Activated naive CD8-positive, alpha-beta T cell treated with anti-CD3 and anti-CD28 coated beads for 36 hours (primary cell): ENCODE measurements at places on chromosomes 2 and 18.

GRCh38 chr2:43737097-43737854 is 36.6 kb upstream of the DYNC2LI1 start:
- no peak for DNase-seq

DNA sequence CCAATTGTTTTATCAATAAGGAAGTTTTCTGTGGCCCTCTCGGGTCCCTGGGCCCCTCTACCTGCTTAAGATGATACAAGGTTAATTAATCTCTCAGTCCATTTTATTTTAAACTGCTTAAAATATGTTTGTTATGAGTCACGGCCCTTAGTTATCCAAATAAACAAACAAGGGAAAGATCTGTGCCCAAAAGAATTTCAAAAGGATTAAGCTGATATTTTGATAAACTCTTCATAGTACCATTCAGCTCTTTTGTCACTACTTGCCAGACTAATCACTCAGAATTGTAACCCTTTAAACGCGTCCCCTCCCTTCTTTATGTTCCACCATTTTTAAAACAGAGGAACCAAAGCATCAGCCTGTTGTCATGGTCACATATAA is 144.7 kb upstream of the STK17B start:
- DNase-seq: no peak

- no peak for DNase-seq
Measured at GRCh38 chr2:104939570-104940217, 85.8 kb downstream of the POU3F3 start.

DNA sequence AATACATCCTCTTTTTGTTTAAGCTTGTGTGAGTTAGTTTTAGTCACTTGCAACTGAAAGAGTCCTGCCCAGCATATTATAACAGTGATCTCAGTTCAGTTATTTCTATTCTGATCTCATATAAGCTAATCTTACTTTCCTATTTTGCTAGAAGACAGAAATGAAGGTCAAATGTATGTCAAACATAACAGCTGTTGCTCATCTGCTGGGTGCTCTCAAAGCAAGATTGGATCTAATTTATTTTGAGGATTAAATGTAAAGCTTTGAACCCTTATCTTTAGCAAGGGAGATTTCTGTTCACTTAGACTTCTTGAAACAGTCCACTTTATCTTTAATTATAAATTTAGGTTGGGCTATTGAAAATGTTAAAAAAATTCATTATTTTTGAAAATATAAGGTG is 31.2 kb downstream of the CRYGD start:
- no peak for DNase-seq

DNA sequence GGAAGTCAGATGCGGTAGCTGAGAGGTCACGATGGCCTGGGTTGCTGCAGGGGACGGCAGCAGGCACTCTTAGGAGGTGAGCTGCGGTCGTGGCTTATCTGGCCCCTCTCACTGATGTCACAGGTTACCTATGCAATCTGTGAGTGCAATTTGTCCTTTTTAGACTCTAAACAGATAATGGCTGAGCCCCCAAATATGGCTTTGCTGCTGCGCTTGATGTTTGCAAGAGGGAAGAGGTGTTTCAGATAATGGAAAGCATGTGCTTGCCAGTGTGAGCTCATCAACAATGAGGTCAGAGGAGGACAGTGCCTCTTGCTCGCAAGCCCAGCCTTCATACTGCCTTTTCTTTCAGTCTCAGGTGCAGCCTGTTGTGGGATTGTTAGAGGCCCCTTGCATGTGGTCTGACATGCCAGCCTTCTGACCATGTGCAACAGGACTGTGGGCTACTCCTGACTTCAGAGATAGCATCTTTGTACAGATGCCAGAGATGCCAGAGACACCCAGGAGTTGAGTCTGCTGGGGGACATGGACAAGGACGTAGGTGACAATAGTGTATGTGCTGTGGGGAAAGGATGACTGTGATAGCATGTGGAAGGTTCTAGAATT is 151.3 kb downstream of the TANC1 start:
- no peak for DNase-seq

DNA sequence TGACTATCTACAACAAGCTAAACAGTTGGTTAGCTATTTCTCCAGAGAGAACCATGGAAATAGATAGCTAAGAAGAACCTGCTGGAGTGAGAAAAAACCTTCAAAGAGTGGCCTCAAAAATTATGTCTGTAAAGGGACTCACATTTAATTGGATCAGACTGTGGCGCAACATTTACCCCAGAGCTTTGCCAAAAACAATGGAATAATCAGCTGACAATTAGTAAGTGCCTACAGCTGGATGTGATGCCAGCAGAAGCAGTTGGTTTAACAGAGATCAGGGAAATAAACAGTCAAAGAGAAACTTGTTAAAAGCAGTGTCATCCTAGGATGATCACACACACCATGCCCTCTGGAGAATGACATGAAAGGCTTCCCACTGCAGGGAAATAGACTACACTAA is 310.7 kb downstream of the CLIP4 start:
- DNase-seq: no peak

DNA sequence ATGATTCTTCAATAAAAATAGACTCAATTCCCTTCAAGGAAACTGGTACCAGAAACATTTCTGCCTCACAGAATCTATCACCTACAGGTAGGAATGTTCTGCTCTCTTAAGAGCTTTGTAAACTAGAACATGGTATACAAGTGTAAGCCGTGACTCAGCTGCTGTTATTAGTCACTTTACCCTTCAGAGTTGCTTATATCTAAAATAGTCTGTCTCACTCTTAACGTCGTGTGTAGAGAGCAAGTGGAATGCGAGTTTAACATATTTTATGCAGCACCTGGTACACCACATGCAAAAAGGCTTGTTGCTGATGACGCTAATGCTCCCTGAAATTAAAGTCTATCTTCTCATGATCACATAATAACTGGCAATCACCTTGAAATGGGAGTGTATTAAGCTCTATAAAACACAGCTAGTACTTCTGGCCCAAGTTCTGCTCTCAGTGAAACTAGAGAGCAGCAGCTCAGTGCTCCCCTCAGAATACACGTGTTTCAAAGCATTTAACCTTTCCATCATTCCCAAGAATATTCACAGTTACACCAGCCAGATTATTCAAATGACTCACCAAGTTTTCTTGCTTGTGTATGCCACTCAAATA is 420.0 kb downstream of the ZEB2 start:
- no peak for DNase-seq

DNA sequence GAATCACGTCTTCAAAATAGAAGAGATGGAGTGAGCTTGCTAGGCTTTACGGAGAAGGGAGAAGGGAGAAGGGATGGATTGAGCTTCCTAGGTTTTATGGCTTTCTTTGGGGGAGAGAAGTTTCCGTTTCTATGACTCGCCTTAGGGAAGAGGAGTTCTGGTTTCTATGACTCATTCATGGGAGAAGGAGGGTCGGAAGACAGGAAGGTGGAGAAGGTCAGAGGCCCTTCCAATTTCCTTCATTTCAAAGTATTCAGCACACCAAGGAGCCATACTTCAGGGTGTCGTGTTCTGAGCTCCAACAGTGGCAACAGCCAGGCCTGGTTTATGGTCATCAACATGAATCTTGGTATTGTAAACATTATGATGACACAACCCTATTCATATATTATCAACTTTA is 284.7 kb upstream of the VWC2L start:
- no peak for DNase-seq

- DNase-seq: no peak
Measured at GRCh38 chr2:23523373-23524260, 138.6 kb downstream of the KLHL29 start.

DNA sequence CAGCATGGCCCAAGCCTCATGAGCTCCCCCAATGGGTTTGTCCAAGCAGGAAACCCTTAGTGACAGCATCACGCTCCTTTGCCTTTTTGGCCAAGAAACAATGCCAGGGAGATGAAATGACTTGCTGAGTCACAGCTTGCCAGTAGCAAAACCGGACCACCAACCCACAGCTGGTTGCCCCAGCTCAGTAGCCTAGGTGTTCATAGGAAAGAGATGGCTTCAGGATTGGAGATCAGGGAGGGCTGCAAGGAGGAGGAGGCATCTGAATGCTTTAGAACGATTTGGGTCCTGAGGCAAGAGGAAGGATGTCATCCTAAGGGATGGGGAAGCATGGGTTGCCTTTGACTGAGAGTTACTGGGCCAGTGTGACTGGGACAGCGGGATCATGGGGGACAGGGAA is 116.7 kb downstream of the CELF4 start:
- no peak for DNase-seq

DNA sequence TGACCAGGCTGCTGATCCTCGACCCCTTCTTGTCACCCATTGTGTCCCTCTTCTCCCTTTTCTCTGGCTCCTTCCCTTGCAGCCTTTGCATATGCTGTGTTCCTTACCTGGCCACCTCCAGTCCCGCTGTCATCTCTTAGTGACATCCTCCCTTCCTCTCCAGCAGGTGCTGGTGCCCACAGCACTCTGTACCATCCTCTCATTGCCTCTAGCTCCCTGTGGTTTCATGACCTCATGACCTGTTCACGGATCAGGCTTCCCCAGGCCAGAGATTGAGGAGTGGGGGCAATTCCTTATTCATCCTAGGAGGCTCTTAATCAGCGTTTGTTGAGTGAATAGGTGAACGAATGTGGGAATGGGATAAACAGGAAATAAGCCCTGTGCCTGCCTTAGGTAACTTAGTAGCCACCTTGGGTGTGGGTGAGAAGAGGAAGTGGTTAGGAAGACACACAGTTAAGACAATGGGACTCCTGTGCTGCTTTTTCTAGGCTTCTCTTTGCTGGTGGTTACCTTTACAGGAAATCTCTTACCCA is 35.5 kb downstream of the ITGA6 start:
- DNase-seq: no peak

GRCh38 chr2:73257425-73258125 is 23.5 kb downstream of the CCT7 start:
- no peak for DNase-seq

GRCh38 chr2:8489751-8490150 is 192.1 kb upstream of the ID2 start:
- DNase-seq: no peak

DNA sequence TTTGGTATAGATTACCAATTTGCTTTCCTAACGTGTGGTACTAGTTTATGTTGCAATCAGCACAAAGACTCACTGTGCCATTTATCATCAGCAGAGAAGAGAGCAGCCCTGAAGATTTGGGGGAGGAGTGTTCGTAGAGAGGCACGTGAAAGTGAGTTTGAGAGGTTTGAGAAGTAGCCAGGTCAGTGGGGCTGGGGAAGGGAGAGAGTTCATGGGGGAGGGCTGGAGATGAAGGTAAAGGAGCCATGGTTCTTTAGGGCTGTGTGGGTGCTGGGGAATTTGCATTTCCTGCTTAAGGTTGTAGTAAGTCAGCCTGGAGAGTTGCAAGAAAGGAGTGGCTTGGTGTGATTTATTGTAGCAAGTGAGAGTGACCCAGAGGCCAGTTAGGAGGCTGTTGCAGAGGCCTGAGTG is 172.1 kb downstream of the NEDD4L start:
- DNase-seq: no peak

DNA sequence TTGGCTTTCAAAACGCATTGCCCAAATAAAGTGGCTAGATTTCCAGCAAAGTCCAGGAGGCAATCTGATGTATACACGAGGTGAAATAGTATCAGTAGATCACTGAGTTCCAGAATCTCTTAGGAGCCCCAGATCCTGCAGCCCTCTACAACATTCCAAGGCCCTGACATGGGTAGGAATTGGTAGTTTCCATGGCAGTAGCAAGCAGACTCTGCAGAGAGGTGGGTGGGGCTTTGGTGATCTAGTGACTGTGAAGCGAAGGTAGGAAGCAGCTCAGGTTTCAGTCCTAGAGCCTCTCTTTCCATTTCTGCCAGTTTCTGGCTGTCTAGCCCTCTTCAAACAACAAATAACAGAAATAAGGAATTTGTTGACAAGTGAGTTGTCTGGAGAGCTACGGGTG is 13.8 kb upstream of the SGPP2 start:
- DNase-seq: no peak

DNA sequence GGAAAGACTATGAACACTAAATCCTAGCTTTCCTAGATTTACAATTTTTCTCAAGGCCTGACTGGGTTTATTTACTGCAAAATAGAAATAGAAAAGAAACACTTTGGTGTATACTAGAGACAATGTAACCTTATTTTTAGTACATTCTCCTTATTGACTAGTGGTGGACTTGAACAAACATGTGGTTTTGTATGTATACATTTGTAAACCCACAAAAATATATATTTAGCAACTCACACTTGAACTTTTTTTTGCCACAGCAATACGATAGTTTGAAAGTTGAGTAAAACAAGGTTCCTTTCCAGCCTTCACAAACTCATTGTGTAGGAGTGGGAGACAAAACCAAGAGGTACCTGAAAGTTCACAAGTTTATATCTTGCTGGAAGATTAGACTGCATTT is 1633.4 kb upstream of the LRRTM1 start:
- DNase-seq: no peak

DNA sequence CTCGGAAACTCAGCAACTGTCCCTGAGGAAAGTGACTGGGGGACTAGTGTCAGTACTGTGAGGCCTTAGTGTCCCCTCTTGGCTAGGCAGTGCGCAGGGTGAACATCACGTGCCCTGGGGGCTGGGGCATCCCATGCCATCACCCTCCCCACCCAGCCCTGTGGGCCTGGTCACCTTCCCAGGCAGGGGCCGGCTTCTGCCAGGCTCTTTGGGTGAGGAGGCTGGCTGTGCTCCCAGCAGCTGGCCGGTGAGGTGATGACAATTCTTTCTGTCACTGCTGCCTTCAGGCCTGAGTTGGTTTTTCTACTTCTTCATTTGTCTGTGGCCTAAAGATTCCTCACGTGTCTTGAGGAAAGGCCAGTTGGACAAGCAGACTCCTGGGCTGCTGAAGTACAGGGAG is 180.8 kb downstream of the KLHL29 start:
- DNase-seq: no peak

GRCh38 chr2:88187927-88188326 is 17.8 kb downstream of the THNSL2 start:
- no peak for DNase-seq

DNA sequence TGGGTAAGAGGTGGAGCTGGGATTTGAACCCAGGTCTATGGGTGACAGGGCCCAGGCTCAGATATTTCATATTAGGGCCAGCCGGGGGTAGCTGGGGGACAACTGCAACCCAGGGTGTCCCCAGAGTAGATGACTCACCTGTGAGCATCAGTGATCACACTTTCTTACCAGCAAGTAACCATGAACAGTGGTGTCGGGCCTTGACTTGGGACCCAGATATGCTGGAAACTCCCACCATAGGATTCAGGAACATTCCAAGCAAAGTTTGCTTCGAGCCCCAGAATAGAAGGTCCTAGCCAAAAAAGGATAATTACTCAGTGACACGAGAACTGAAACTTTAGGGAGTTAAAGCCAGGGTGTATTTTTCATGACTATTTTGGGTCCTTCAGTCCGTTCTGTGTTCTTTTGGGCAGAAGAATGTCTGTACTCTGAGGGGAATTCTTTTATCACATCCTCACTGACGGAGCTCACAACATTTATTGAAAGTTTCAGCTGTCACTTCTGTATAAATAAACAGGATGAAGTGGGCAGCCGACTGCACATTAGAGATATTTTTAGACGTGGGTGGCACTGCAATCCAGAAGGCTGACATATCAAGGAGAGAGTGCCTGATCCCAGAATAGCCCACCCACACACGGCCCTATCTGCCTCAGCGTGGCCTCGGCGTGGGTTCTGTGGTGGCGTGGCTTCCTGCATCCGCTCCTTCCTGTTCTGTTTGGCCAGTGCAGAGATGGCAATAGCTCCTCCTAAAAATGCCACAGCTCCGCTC is 45.6 kb downstream of the RAMP1 start:
- peak; percentile 30 for DNase-seq

- DNase-seq: no peak
Measured at GRCh38 chr18:37317486-37317885, 248.1 kb downstream of the CELF4 start.

- DNase-seq: no peak
Measured at GRCh38 chr2:45765728-45766254, 114.3 kb downstream of the PRKCE start.
